T-cell (primary cell): ENCODE measurements at places on chromosomes 6 and 20. TPM values are rescaled to one million over a fixed set of nuclear protein-coding genes. Genes with fewer than 3 reads are reported as not detected.

DNAH8 gene
- total RNA-seq, result not detected

DNA sequence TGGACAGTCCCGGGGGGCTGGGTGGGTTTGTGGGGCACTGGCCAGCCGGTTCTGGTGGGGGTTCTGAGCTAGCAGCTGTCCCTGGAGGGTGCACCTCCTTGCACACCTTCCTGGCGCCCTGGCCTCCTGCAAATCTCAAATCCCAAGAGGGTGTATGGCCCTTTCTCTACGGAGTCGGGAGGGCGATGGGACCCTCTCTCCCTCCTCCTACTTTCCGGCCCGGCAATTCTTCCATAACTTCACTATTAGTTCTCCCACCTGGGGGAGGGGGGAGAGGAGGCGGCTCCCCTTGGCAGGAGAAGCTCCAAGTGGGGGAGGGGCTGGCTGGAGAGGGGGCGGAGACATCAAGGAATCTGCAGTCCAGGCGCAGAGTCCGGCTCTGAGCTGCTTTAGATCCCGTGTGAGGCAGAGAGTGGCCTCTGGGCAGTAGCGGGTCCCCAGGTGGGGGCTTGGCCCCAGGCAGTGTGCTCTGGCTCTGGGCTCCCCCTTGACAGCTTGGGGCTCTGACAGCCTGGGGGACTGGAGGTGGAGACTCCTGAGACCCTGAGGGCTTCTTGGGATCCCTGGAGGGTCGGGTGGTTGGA is 1.4 kb upstream of the LAMA5 start:
- no peak for DNase-seq

- no peak for DNase-seq
Measured at GRCh38 chr6:19024737-19025136, 637.6 kb downstream of the RNF144B start.

DNA sequence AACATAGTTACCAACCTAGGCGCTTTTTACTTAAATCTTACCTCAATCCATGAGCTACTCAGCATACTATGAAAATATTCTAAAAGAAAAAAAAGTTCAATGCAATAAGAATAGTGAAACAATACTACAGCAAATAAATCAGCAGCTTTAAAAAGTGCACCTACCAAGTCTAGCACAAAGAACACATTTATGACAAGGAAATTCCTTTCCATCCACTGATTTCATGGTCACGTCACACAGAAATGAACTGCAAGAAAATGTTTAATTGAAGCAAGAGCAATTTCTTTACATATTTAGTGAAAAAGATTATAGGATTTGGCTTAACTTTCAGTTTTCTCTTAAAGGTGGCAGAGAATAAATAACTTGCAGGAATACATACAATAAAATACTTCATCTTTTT is 36.2 kb downstream of the IBTK start:
- no peak for DNase-seq

GRCh38 chr6:53199765-53200164 is 51.1 kb upstream of the GCM1 start:
- no peak for DNase-seq

GRCh38 chr6:43170417-43170930 is 595 bp upstream of the SRF start:
- no peak for DNase-seq

- no peak for DNase-seq
Measured at GRCh38 chr6:121791396-121792315, 356.2 kb downstream of the GJA1 start.

SIGLEC1 gene
- total RNA-seq, result not detected

DNA sequence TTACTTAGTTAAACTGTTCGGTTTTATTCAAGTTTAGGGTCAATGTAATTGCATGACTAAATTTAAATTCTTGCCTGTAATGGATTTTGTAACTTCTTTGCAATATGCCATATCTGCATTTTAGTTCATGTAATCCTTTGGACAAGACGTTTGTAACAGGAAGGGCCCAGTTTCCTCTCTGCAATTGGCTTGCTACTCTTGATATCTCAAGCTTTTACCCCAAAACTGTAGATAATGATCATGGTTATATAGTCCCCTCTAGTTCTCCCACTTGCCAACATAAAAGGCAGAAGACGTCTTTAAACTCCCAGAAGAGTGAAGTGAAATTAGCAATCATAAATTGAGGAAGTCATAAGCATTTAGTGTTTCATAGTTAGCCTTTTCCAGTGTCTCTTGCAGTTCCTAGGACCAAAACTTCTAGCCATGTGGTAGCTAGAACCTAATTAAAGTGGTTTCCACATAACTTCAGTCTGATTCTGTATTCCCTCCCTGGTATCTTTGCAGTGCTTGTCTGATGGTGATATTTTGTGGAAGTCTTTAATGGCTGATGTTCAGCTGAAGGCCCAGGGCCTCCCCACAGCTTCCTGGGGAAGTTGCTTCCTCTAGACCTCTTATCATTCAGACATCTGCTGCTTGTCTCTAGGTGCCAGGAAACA is 117.8 kb upstream of the SUPT3H start:
- peak; percentile 45 for DNase-seq
